NCI-H1436 treated with DMSO at 0.1 percent for 48 hours (cell line): ENCODE measurements at places on chromosomes 2 and 18.

GRCh38 chr18:74066018-74066417, 81.6 kb downstream of the FBXO15 start:
- no peak for DNase-seq

DNA sequence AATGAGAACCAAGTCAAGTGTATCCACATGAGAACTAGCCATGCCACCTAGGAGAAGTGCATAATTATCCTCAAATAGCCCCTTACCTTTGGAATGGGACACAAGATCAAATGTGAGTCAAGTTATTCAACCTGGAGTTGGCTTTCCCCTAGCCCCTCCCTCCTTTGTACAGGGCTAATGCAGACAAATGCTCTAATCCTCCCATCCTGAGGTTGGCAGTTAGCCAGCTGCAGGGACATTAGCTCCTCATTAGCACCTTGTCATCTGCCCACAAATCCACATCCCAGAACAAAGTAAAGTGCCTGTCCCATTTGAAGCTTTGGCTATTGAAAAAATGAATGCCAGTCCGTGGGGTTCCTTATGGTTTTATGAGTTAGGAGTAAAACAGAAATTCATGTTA, 294.1 kb upstream of the FANCL start:
- no peak for DNase-seq

DNA sequence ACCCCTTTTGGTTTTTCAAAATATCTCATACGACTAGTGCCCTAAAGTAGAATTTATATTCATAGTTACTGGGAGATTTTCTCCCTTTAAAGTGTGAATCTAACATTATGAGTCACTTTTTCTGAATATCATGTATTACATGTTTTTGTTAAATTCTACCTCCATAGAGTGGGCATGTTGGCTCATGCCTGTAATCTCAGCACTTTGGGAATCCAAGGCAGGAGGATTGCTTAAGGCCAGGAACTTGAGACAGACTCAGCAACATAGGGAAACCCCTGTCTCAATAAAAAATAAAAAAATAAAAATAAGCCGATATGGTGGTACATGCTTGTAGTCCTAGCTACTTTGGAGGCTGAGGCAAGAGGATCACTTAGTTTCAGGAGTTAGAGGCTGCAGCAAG, 45.3 kb upstream of the UNC80 start:
- no peak for DNase-seq

GRCh38 chr18:62085756-62086155, 101.1 kb downstream of the PIGN start:
- no peak for DNase-seq

DNA sequence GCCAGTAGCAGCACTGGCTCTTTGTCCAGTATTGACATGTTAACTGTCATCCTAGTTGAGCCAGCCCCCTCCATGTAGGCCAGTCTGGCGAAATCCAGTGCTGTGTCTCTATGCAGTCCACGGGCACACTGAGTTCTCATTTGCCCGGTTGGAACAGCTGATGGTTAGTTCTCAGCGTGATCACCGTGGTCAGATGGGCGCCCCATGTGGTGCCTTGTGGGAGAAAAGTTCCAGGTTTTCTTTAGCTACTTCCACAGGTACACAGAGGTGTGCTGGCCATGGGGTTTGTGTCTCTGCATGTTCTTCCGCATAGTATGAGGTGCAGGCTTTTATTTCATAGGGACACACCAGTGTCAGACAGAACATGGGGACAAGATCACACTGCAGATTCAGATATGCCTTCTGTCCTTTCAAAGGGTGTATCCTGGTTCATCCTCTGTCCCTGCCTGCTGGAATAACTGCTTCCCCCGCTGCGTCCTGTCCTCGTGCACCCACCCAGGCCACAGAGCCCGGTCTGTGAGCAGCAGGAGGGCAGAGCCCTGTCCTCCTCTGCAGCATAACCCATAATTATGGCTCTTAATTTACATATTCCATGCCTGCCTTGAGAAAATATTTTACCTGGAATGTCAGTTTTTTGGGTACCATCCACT, 334.1 kb downstream of the GBX2 start:
- DNase-seq: no peak

GRCh38 chr2:72893594-72894319, 6.5 kb downstream of the SPR start:
- no peak for DNase-seq

DNA sequence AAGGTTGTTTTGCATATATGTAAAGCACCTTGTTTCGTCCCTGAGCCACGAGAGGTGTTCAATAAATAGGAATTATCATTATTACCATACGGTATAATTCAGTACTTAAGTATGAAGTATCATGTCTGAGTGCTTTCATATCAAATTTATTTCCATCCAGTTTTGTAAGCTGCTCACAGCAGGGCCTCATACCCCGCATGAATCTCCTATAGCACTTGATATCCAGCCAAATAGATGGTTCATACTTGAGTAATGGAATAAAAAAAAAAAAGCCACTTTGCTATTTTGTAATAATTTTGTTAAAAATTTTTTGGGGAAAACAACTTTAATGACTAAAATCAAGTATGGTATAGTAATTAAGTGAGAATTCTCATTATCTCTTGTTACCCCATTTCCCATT, 160.8 kb upstream of the NOSTRIN start:
- DNase-seq: no peak

DNA sequence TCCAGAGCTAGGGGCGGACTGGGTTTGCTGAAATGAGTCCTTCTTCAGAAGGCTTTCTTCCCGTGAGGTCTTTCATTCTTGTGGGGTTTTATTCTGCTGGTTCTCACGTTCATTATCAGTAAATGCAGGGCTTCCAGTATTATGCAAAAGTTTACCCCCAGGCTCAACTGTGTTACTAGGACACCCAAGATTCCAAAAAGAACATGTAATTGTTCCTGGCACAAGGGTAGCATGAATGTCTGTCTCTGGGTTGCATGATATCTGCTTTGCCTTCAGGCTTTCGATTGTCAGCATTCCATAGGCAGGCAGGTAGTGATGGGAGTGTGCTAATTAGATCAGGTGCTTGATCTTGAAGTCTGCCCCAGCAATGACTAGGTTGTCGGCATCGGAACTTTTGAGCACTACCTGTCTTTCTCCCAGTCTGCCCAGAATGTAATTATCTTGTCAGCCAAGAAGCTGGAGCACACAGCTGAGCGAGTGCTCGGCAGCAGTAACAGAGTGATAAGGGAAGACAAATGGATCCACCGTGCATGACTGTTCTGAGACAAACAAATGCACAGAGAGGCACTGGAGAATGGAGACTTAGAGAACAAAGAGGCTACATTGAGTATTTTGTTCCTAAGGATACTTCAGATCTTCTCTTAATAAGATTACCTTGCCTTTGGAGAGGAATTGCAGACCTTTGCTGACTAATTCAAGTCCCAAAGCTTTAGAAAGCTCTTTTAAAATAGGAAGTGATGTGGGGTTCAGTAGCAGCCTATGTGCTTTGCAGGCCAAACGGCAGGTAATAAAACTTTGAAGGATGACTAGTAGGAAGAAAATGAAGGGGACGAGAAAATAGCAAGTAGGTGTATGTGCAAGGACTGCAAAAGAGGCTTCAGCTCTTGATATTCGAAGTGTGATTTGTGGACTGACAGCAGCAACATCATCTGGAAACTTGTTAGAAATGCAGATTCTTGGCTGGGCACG, 41.9 kb downstream of the ITGB6 start:
- DNase-seq: no peak
